ENCODE measurements at places on chromosomes 1 and 21.

DNA sequence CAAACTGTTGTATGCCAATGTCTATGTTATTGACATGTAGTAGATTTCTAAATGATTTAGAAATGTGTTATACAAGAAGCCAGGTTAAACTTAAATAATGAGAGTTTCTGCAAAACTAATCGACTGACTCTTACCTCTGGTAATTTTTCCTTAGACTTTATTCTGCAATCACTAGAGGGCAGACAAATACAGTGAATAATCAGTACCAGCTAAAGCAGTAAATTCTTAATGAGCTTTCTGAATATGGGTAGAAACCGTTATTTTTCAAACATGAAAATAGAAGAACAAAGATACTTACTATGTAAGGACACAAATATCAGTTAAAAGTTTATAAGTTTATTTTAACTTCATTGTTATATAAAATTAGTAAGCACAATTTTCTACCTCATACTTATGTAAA is 97.9 kb upstream of the RGS1 start:
- DNase-seq, result no peak

DNA sequence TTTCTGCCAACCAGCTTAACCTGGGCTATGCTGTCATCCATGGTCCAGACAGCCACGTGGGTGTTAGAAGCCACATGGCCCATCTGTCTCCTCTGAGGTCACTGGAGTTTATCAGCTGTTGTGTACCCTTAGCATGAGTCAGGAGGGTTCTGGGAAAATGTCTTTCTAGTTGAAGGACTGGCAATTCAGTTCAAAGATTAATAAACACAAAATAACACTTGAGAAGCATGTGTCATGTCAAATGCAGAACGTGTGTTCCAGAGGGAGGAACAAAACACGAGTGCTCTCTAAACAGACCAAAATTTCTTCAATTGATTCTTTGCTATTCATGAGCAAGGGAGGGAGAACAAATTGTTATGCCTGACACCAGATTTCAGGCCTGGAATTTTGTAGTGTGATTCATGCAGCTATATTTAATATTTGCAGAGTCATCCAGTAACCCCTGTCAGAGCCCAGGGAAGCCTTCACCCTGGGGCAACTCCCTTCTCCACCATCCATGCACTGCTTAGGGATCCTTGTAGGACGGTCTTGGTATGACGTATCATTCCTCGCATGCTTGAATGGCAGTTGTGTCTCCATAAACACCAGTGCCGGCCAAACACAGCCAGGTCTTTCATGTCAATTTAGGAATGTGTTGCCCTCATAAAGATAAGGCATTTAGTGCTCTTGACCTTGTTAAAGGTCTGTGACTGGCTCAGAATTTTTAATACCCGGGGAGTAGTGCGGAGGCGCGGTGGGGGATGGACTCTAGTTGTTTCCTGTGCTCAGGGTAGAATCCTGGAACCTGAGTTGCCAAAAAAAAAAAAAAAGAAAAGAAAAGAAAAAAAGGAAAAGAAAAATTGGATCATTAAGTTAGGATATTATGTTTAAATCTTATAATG is 27.7 kb upstream of the DYRK1A start:
- DNase-seq, result no peak

DNA sequence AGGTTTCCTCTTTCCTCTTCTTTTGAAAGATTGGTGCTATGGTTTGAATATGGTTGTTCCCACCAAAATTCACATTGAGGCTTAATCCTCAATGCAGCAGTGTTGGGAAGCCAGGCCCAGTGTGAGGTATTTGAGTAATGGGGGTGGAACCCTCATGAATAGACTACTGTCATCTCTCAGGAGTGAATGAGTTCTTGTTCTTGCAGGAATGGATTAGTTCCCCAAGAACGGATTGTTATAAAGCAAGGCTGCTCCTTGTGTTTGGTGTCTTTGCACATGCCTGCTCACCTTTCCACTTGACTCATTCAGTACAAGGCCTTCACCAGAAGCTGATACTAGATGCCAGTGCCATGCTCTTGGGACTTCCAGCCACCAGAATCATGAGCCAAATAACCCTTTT is 223.2 kb downstream of the BACH1 start:
- DNase-seq, result no peak

- no peak for DNase-seq
Observed at GRCh38 chr1:181479137-181479745, 4.1 kb upstream of the CACNA1E start.

DNA sequence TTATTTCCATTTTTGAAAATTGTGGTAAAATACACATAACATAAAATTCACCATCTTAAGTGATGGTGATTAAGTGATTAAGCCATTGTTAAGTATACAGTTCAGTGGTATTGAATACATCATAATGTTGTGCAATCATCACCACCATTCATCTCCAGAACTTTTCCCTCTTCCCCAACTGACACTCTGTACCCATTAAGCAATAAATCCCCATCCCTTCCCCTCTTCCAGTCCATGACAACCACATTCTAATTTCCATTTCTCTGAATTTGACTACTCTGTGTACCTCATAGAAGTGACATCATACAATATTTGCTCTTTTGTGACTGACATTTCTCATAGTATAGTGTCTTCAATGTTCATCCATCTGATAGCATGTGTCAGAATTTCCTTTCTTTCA is 124.8 kb downstream of the DISC1 start:
- no peak for DNase-seq

GRCh38 chr1:18132711-18133541 is 25.3 kb downstream of the IGSF21 start:
- no peak for DNase-seq

- no peak for DNase-seq
Observed at GRCh38 chr1:29827801-29828525, 591.6 kb downstream of the PTPRU start.

- DNase-seq, result no peak
Observed at GRCh38 chr21:33566514-33566913, 22.0 kb downstream of the DONSON start.

DNA sequence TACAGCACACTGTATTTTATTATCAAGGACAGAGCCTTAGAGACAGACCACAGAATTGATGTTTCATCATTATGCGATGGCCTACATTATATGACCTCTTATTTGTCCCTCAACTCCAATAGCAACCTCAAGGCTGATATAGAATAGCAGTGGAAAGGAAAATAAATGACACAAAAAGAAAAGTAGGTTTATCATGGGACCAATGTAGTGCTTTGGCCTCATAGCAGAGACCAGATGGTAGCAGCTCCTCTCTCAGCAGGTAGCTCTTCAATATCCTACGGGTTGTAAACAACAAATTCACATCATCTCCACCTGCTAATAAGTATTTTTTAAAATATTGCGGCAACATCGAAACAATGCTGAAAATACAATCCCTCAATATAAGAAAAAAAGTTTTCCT is 25.2 kb downstream of the ANP32E start:
- DNase-seq, result no peak

GRCh38 chr1:67040405-67040804 is 13.5 kb downstream of the SLC35D1 start:
- DNase-seq, result no peak

- DNase-seq, result no peak
Observed at GRCh38 chr1:63721531-63722189, 52.2 kb upstream of the ROR1 start.

GRCh38 chr1:41535276-41535675 is 50.8 kb upstream of the EDN2 start:
- DNase-seq, result no peak

DNA sequence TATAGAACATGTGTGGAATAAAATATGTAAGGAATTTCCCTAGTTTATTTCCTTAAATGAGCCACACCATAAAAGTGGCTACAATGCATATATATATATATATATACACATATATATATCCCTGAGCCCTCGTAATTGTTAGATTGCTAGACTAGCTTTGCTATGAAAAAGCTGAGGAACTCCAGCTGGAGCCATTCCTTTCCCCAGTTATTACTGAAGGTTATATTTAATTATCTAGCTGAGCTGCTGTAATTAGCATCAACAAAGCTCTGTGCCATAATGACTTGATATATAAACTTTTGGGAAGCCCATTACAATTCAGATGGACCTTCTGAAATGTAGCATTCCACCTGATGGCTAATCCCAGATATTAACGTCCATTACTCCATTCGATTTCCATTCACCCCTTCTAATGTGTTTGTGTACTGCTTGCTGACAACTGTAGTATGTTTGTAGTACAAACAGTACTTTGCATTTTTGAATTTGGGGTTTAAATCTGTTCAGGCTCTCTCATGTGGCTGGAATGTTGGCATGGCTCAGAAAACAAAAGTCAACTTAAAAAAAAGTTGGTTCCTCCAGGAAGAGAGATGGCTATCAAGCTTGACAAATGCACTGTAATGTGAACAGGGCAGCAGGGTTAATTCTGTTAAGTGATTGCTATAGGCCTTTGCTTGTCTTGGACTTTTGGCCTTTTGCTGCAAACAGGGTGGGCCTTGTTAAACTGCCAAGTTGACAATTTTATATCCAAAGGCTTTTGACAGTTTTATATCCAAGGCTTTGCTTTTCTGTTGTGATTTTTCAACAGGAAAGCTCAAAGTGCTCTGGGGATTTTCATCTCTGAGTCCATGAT is 170.0 kb downstream of the LTN1 start:
- DNase-seq, result no peak

DNA sequence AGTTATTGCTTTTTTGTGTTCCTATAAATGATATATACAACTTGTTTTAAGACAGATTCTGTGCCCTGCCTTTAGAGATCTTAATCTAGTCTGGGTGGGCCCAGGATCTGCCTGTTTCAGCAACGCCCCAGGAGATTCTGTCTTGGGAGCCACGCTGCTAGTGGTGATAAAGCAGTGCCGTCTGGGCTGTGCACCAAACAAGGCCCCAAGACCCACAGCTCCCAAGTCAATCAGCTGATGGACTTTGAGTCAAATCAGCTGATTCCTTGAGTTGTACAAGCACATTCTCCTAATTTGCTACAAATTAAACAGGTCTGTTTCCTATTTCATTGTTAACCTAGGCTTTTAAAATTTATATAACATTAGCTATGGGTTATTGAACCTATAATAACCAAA is 15.7 kb upstream of the SLC44A3 start:
- DNase-seq, result no peak

DNA sequence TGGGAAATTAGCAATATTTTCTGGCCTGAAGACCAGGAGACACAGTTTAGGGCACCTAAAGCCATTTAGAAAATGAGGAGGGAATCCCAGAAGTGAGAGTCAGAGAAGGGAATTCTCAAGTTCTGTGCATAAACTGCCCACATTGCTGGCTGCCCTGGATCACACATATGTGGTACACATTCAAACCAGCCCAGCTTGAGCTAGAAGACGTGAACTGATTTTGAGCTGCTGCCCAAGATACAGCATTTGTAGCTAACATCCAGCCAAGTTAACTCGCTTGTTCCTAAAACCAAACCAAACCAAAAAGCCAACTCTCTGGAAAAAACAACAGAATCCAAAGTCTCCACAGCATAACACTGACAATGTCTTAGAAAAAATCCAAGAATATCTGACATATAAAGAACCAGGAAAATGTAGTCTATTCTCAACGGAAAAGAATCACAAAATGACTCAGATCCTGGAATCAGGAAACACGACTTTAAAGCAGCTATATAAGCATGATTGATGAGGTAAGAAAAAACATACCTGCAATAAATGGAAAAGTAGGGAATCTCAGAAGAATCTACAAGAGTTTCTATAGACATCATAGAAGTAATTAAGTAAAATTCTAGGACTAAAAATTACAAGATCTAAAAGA is 18.2 kb upstream of the QSOX1 start:
- DNase-seq, result no peak

DNA sequence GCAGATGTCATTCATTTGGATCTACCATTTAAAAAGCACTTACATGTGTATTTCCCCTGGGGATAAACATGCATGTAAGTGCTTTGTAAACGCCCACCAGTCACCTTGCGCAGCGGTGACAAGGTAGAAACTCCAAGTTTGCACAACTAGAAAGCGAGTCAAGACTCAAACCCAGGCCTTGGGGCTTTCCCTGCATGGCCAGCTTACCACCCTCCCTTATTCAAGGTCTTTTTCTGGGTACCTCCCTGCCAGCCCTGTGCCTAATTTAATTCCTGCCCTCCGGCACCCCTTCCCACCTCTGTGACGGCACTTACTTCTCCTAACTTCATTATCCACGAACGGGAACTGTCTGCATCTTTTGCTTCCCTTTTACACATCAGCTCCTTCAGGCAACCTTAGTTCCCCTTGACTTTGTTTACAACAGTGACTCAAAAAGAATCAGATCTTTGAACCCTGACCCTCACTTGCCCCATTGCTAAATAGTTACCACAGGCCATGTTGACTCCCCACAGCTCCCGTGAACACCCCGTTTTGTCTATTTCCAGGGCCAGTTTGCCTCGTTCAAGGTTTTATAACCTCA is 138.3 kb upstream of the ETS2 start:
- no peak for DNase-seq

Measured in activated T-cell treated with anti-CD3 and anti-CD28 coated beads for 24 hours (primary cell).